Fibroblast of lung (primary cell): ENCODE measurements at places on chromosomes 12 and 14. TPM values are rescaled to one million over a fixed set of nuclear protein-coding genes. Genes with fewer than 3 reads are reported as not detected.

OTX2 gene
- not detected in 2 replicates for total RNA-seq

IL22 gene
- total RNA-seq, result not detected in 2 replicates

INF2 gene
- total RNA-seq, result 23.9 and 50.9 TPM in 2 replicates

NPFF gene
- not detected in 2 replicates for total RNA-seq

FOXG1 gene
- not detected in 2 replicates for total RNA-seq
